ENCODE measurements at places on chromosomes 7 and 10.

DNA sequence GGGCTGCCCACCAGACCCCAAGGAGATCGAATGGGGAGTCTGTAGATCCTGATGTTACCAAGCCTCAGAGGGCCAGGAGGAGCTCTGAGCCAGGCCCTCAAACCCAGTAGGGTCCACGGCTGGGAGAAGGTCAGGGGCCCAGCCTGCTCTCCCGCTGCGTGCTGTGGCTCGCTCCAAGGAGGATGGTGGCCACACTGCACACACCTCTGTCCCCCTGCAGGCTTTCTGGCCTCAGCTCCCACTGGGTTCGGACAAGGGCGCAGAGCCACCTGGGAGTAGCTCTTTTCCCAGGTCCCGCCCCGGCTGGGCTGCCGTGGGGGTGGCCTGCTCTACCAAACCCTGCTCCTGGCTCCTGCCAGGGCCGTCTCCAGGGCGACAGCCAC is 175.8 kb downstream of the ZNF248 start:
- DNase-seq, result no peak

GRCh38 chr7:68505721-68506120 is 1092.6 kb upstream of the AUTS2 start:
- no peak for DNase-seq

- no peak for DNase-seq
These were observed 106.1 kb upstream of the SLC13A1 start for GRCh38 chr7:123305840-123306375.

DNA sequence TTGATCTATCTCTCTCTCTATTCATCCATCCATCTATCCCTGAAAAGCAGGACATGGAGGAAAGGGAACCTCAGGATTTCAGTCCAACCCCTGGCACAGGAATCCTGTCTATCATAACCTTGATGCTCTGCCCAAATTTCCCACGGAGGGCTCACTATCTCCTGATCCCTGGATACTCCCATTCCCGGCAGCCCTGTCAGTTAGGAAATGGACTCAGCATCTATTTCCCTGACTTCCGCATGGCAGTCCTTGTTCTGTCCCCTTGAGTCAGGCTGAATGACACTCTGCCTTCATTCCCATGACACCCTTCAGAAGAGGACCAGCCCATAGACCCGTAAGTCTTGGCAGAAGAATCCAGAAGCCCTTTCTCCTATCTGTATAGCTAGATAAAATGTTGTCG is 77.7 kb downstream of the VWA2 start:
- no peak for DNase-seq

- DNase-seq, result no peak
These were observed 105.8 kb downstream of the ZWINT start for GRCh38 chr10:56255298-56255697.

Data from astrocyte of the spinal cord (primary cell).